ENCODE measurements at places on chromosomes 1 and 21.

DNA sequence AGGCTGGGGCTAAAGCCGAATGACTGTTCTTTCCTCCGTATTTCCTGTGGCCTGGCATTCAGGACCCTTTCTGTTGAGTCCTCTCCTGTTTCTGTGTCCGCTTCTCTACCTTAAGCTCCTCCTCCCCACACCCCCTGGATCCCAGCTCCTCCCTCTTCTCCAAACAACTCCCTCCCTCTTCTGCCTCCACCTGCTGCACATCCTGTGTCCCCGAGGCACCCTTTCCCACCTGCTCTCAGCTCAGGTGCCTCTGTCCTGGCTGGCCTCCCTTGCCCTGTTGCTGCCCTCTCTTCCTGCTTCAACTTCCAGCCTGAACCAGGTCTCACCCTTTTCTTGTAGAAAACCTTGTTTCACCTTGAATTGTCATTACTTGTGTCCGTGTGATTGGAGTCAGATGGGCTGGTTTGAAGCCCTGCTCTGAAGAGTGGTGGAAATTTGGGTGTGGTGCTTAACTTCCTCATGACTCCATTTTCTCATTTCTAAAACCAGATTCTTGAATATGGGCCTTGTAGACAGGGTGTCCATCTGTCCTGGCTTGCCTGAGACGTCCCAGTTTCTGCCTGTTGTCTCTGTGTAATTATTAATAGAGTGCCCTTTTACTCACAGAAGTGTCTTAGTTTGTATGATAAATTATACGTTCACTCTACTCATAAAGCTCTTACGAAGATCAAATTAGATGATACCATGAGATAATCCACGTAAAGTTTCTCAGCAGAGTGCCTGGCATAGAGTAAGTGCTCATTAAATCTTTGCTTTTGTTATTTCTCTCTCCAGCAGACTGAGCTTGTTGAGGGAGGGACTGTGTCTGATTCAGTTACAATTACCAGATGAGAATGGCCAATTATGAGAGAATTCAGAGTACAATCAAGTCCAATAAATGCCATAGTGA is 58.9 kb upstream of the TRABD2B start:
- DNase-seq, result no peak

GRCh38 chr1:204314893-204315658 is 44.7 kb downstream of the PLEKHA6 start:
- DNase-seq, result no peak

- no peak for DNase-seq
Measured at GRCh38 chr1:10475510-10475909, 760 bp downstream of the PEX14 start.

GRCh38 chr1:77506771-77507170 is 175.7 kb downstream of the ZZZ3 start:
- no peak for DNase-seq

DNA sequence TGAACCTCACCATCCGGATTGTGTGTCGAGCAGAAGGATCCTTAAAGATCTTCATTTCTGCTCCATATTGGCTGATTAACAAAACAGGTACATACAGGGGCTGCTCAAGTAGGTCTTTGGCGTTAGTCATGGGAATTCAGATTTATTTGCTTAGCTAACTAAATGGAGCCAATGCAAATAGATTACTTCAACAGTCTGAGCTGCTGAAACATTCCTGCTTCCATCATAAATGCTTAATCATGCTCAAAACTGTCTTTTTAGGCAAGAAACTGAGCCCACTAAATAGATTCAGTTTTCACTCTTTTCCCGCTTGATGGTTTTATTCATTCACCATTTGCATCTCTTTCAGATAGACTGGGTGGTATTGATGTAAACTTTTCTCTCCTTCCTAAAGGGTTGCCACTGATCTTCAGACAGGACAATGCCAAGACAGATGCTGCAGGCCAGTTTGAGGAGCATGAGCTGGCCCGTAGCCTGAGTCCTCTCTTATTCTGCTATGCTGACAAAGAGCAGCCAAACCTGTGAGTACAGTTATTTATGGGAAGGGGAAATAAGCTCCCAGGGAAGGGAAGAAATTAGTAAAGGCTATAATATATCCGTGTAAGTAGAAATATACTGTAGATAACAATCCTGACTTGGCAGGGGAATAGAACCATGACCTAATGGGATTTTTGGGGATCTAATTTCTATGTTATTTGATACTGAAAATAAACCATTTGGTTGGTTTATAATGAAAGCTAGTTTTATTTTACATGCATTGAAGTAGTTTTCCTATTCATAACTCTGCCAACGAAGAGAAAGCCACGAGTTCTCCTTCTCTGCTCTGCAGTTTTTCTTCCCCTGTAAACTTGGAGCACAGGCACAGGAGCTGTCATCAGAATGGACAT is 126.4 kb downstream of the VPS13D start:
- DNase-seq, result no peak

DNA sequence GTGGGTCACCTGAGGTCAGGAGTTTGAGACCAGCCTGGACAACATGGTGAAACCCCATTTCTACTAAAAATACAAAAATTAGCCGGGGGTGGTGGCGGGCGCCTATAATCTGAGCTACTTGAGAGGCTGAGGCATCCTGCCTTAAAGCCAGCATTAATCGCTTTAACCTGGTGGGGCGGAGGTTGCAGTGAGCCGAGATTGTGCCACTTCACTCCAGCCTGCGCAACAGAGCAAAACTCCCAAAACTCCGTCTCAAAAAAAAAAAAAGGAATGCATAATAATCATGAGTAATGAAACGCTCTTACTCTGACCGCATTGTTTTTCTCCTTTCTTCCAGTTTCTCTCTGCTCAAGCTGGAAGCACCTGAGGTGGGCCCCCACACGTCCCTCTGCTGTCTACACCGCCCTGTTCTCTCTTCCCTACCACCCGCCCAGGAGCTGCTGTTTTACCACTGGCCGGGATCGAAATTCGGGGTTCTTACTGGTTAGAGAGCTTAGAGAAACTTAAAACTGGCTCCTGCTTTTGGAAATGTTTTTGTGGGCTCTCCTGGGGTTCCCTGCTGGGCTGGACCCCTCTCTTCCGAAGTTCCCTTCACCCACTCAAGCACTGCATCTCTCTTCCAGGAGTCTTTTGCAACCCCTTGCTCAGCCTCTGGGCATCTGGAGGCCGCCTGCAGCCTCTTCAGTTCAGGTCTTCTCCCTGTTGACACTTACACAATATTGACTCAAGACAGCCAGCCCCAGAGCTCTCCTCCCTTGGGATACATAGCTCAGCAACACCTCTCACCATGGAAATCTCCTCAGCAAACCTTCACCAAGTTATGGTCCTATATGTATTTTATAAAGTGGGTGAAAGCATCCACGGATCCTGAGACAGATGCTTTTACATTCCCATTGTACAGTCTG is 62.5 kb downstream of the FAM163A start:
- DNase-seq, result no peak

DNA sequence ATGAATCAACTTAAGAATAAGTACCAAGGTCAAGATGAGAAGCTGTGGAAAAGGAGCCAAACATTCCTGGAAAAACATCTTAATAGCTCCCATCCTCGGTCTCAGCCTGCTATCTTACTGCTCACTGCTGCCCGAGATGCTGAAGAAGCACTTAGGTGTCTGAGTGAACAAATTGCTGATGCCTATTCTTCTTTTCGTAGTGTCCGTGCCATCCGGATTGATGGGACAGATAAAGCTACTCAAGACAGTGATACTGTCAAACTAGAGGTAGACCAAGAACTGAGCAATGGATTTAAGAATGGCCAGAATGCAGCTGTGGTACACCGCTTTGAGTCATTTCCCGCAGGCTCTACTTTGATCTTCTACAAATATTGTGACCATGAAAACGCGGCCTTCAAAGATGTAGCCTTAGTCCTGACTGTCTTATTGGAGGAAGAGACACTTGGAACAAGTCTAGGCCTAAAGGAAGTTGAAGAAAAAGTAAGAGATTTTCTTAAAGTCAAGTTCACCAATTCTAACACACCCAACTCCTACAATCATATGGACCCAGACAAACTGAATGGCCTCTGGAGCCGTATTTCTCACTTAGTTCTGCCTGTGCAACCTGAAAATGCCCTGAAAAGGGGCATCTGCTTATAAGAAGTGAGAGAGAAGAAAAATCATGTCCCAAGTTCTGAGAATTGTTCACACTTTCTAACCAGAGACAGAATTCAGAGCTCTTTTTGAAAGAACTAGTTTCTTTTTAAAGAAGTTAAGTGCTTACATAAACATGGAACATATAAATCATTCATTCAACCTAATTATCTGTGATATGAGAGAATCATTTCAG is 35.7 kb downstream of the TOR1AIP1 start:
- no peak for DNase-seq

DNA sequence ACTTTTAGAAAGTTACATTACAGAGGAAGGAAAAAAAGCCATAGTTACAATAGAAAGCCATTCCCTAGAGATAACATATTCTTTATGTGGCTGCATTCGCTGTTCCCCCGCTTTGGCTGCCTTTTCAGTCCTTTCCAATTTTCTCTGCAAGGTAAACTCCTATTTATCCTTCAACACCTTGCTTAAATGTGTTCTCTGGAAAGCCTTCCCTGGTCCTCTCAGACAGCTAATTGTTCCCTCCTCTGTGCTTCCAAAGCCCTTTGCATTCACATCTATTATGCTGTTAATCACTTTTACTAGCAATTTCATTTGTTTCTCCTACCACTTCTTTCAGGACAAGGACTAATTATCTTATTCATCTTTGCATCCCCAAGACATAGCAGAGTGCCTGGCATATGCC is 1.6 kb downstream of the PHC2 start:
- DNase-seq, result no peak

DNA sequence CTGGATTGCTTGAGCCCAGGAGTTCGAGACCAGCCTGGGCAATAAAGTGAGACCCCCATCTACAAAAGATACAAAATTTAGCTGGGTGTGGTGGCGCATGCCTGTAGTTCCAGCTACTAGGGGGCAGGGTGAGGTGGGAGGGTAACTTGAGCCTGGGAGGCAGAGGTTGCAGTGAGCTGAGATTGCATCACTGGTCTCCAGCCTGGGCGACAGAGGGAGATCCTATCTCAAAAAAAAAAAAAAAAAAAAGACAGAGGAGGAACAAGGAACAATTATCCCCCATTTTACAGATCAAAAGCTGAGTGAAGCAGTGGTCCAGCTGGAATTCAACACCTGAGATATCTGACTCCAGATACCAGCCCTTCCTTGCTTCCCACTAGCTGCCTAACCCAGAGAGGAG is 34.8 kb downstream of the L1TD1 start:
- DNase-seq, result no peak

- no peak for DNase-seq
Measured at GRCh38 chr1:220873868-220874655, 5.2 kb upstream of the HLX start.

DNA sequence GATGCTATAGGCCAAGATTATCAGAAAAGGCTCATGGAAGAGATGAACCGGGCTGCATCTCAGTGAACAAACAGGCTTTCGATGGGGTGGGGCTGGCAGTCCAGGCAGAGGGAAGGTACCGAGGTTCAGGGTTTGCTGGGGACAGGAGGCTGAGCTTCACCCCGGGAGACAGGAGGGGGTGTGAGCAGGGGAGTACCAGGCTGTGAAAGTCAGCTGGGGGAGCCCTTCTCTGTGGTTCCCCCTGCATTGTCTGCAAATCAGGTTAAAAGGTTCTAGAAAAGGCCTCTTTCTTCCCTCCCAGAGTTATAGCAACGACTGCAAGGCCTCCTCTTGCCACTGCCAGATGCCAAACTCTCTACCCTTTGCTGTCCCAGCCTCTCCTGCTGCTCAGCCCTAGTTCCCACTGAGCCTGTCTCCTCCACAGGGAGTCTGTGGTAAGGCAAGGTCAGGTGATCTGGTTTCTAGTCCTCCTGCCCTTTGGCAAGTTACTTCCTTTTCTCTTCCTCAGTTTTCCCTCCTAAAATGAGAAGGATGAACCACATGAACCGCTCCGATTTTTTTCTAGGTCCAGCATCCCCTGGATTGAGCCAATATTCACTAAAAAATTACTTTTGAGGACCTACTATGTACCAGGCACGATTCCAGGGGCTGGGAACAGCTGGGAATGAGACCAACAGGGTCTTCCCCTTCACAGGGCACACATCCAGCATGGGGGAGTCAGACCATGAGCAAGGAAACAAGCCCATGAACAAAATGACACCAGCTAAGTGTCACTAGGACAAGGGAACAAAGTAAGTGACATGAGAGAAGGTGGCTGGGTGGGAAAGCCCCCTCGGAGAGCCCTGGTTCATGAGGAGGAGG is 7.2 kb downstream of the LAD1 start:
- DNase-seq, result no peak

DNA sequence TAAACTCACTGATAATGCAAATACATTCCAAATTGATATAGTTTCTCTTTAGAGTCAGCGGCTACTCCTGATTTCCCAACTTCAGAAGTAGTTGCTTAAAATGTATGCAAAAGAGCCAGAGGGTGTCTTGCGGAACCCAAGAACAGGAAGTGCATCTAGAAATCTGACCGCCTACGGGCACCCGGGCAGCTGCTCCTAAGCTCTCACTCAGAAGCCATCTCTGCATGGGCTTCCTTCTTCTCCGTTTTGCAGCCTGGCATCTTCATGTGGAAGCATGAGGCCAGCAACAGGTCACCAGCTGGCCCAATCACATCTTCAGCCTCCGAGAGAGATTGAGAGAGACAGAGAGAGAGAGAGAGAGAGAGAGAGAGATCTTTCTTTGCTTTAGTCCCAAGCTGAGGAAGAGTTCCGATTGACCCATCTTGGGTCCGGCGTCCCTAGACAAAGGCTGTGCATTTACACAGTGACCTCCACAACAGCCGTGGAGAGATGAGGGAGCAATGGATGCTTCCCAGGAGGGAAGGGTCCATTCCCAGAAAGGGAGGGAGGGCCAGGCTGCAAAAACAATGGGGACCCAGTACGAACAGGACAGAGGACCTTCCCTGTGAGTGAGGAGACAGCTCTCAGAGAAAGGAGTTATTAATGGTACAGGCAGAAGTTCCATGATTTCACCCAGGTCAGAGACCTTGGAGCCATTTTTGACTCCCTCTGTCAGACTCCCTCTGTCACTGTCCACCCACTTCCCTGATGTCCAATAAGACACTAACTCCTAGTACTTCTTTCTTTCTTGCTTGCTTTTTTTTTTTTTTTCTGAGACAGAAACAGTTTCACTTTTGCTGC is 28.2 kb upstream of the SLC30A1 start:
- no peak for DNase-seq

DNA sequence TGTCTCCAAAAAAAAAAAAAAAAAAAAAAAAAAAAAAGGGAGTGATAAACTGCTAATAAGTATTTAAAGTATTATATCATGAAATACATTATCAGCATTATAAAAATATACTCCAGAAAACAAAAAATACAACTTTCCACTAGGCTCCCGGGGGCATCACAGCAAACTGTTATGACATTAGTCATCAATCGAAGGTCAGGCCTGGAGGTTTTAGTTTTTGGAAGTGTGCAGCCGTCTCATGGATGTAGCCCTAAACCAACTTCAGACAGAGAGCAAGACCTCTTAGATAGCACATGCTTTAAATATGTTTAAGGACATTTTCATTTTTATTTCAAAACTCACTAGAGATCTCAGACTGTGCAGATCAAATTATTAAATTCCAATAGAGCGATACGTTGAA is 106.3 kb downstream of the RERE start:
- DNase-seq, result no peak

DNA sequence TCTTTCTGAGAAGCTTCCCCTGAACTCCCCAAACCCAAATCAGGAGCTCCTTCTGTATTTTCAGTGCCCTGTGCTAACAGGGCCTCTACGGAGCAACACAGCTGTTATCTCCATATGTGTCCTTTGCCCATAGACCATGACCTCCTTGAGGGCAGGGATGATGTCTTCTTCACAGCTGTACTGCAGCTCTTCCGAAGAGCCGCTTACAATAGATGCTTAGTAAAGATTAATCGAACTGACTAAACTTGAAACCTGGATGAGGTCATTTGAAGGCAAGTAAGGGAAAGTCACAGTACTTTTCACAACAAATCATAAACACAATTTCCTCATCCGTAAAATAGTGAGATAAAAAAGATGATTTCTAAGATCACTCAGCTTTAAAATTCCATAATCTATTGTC is 4.4 kb upstream of the KCNN3 start:
- DNase-seq, result no peak

- peak; percentile 74 for DNase-seq
Measured at GRCh38 chr1:217274416-217274815, 356.5 kb downstream of the GPATCH2 start.
